Glomerular endothelial cell (primary cell): ENCODE measurements at places on chromosomes 5 and 9.

GRCh38 chr9:21583628-21584377 lies 101.7 kb upstream of the IFNE start:
- no peak for DNase-seq

- DNase-seq: no peak
Observed at GRCh38 chr9:136655536-136656182, 7.1 kb upstream of the EGFL7 start.

- no peak for DNase-seq
Observed at GRCh38 chr9:846852-847251, 5.4 kb downstream of the DMRT1 start.

DNA sequence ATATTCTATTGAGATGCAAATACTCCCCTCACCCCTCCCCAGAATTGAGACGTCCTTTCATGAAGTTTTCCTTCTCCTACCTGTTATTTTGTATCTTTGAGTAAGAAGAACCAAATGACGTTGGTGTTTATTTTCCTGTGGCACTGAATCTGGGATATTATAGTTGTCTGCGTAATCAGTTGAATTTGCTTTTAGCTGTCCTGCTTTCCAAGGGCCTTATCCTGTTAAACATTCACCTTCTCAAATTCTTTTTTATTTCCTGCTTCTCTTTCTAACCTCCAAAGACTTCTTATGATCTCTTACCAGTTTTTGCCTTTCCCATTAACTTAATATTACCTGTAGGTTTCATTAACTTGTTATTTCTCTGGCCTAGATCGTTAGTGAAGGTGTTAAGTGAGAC lies 1254.9 kb upstream of the WWC1 start:
- DNase-seq: no peak
